LNCaP clone FGC (cell line): ENCODE measurements at places on chromosomes 4 and X.

DNA sequence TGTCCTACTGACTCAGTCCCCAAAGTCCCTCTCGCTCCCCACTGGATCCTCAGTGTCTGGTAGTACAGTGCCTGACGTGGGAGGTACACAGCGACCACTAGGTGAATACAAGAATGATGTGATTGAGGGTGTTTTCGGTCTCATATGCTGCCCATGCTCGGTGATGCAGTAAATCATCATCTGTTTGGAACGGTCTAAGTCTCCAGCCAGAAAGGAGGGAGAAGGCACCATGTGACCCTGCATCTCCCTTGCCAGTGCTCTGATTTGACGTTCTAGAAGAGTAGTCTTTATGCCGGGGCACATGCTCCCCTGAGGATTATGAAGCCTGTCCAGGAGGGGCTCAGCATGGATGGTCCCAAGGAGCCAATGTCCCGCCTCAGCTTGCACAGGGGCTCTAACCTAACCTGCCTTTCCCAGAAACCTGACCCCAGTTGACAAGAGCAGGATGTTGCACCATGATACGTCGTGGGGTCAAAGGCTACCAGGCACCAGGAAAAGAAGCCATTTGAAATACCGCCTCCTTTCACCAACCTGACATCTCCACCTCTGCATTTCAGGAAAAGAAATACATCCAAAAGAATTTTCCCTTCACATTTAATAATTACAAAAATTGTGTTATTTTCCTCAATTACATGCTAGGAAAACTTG is 13.8 kb upstream of the PLXNB3 start:
- DNase-seq, result no peak

DNA sequence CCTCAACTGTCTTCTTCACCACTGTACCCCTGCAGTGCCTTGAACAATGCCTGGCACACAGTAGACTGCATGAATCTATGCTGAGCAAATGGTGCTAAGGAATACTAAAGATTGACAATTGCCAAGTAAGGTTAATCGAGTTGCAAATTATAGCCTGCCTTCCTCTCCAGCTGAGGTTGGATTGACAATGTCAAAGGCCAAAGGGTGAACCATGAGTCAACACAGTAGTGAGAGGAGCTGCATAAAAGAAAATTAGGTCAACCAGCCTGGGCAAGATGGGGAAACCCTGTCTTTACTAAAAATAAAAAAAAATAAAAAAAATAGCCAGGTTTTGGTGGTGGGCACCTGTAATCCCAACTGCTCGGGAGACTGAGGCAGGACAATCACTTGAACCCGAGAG is 97.1 kb upstream of the BMPR1B start:
- DNase-seq, result no peak

DNA sequence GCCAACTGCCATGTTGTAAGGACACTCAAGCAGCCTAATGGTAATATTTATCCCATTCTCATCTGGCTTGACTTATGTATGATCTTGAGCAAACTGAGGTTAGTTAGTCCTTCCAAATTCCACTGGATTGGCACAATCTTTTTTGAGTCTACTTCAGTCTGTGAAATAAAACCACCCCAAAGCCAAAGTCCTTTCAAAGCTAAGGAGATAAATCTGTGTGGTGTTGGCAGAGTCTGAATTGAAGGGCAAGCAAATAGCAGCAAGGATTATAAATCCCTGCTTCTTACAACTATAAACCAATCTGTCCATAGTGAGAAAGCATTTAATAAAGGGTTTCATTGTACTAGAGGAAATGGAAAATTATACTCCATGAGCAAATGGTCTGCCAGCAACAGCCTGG is 233.9 kb upstream of the GLRA2 start:
- no peak for DNase-seq

DNA sequence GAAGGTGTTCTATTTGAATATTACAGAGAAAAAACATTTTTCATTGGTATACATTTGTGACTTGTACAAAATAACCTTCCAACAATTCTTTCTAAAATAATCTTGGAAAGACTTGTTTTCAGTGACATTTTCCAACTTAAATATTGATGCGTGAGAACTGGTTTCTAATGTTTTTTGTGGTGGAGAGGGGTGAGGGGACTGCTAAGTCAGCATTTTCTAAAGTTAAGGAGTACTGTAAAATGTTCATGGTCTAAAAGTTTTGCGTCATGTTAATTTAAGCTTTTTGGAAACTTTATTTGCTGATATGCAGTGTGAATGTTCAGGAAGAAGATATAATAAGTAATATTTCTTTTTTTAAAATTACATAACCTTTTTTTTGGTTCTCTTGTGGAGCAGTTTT is 229.3 kb downstream of the MAGEB5 start:
- no peak for DNase-seq

- DNase-seq, result no peak
These were observed 27.4 kb upstream of the PLAC1 start for GRCh38 chrX:134685668-134686067.

DNA sequence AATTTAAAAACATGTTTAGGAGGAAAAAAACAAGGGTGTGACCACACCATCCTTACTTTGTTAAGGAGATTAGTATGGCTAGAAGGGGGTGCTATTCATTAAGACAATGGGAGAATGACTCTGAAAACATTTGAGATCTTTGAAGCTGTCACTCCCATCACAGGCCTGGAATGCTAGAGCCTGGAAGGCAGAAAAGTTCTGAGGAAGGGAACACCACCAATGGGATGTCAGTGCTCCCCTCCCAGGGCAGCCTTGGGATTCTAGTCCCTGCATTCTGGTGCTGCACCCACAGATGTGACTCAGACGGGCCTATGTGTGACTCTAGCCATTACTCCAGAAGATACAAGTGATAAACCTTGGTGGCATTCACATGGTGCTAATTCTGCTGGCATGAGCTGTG is 162.2 kb upstream of the ANXA10 start:
- no peak for DNase-seq

- no peak for DNase-seq
These were observed 139.3 kb downstream of the GPR143 start for GRCh38 chrX:9626379-9626778.

DNA sequence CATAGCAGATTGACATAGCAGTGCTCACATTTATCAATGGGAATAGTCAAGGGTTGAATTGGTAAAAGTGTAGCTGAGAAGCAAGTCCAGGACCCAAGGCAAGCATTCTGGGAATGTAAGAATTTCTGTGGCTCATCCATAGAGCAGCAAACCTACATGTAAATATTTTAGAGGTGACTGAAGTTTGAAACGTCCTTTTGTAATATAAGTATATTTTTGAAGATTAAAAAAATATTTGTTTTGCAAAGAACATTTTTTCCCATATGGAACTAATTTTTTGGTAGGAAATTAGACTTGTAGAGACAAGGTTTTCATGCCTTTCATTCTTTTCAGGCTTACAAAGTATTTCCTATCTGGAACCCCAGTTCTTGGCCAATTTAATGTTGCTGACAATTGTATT is 104.0 kb downstream of the TEX13A start:
- DNase-seq, result no peak

DNA sequence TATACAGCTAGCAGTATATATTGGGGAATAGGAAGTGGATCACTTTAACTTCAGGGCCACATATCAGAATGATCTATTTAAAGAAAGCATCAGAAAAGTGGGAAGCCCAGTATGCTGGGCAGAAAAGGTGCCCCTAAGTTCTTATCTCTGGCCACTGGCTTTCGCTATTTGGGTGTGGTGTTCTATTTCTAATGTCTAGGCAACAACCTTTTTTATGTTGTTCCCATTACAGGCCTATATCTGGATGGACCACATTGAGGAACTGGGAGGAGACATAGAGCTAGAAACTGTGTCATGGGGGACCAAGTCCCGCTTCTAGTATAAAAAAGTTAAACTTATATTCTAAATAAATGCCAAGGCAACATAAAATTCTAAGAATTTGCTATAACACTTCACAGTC is 935.6 kb downstream of the PDHA2 start:
- DNase-seq, result no peak

DNA sequence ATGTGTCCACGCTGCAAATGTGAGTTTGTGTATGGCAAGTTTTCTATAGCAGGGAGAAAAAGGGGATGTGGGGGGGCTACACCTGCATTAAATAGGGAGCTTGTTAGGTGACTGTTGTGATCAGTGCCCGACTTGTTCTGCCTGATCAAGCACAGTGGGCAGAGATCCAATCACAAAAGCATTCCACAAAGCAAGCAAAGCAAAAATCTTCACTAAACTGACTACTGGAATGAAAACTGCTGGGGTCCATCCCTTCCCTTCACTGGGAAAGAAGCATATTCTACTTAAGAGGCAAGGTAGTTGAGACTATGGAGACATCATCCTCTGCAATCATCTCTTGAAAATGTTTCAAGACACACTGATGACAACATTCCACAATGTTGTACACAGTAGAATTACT is 5.2 kb downstream of the IRS4 start:
- DNase-seq, result no peak

DNA sequence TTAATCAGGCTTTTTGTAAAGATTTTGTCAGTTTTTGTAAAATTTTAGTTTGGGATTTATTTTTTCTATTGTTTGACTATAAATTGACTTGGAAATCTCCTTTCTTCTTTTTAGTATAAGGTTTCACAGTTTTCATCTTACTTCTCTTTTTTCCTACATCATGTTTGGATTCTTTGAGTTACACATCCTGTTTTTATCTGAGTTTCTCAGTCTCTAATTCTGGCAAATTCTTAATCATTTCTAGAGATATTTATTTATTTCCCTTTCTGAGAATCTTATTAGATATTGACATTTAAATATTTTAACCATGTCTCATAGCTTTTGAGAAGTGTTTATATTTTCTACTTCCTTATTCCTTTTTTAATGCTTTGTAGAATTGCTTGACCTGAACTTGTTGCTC is 20.7 kb downstream of the USP53 start:
- no peak for DNase-seq

DNA sequence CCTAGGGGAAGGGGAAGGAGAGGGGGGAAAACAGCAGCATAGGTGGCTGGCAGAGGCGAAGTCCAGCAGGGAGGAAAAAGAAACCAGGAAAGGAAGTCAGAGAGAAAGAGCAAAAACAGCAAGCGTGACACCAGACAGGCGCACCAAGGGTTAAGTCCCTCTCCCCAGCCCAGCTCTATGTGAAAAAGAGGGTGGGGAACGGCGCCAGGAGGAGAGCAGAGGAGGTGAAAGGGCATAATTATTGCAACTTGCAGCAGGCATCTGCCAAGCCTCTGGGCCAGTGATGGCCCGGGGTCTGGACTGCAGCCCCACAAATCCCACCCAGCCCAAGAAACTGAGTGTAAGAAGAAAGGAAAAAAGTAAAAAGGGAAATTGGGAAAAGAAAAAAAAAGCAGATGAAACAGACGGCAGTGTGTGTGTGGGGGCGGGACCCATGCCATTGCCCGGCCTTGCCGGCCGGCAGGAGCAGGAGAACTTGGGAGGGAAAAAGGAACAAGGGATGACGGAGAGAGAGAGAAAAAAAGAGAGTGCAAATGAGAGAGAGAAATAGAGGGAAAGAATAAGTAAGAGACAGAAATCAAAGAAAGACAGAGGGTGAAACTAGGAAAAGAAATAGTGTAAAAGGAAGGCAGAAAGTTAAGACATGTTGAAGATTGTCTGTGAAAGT is 14.1 kb upstream of the RHOXF2 start:
- no peak for DNase-seq

DNA sequence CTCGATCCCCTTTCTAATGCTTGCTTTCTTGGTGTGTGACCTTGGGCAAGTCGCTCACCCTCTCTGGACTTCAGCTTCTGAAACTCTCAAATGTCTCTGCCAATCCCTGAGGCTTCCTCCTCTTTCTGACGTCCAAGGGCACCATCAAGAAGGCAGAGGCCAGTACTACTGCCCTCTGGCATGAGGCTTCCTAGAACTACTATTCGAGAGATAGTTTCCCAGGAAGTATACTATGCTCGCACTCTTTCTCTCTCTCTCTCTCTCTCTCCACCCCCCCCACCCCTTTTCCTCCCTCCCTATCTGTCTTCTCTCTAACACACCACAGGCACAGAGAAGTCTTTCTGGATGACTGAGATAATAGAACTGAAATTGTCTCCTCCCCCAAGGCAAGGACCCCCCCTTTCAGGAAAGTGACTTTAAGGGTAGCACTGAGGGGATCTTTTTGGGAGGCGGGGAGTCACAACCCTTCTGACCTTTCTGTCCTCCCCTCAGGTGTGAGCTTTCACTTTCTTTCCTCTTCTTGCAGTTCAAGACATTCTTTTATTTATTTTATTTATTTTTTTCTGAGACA is 20.0 kb upstream of the BCOR start:
- DNase-seq, result no peak

GRCh38 chr4:79906303-79906702 is 166.7 kb downstream of the ANTXR2 start:
- DNase-seq, result no peak

GRCh38 chr4:22988526-22988925 is 295.8 kb downstream of the GBA3 start:
- DNase-seq, result no peak

DNA sequence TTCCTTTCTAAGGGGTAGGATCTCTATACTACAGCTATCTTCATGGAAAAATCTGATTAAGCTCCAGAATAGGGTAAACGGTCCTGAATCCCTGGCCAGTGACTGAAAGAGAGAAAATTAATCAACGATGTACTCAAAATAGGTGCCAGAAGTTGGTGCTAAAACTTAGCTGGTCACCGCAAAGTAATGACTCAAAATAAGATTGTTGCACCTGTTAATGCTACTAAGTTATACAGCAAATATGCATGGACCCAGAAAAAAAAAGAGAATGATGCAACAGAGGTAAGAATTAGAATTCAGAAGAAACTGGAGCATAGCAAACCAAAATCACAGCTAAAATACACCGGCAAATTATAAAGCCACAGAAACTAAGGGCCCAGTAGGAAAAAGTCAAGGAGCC is 239.7 kb upstream of the FAM241A start:
- DNase-seq, result no peak

- DNase-seq, result no peak
These were observed 41.7 kb downstream of the KLHL34 start for GRCh38 chrX:21616386-21616785.

DNA sequence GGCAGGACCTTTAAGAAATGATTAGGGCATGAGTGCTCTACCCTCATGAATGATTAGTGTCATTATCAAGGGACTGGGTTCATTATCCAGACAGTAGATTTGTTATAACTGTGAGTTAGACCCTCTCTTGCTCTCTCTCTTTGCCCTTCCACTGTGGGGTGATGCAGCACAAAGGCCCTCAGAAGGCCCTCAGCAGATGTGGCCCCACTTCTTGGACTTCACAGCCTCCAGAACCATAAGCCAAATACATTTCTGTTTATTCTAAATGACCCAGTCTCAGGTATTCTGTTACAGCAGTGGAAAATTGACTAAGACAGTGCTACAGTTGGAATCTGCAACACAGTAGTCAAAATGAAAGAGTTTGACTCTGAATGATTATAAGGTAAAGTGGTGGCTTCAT is 17.2 kb upstream of the PDLIM5 start:
- DNase-seq, result no peak

- DNase-seq, result no peak
These were observed 114.9 kb upstream of the SMIM31 start for GRCh38 chr4:164639001-164639400.

GRCh38 chrX:48715072-48715471 is 18.5 kb downstream of the SUV39H1 start:
- no peak for DNase-seq

GRCh38 chr4:151866592-151866918 is 105.7 kb upstream of the GATB start:
- no peak for DNase-seq

GRCh38 chr4:1608196-1608820 is 75.8 kb downstream of the FAM53A start:
- no peak for DNase-seq
